ENCODE measurements at places on chromosomes 12 and 14.

GRCh38 chr12:80858356-80858755 lies 79.4 kb downstream of the LIN7A start:
- no peak for DNase-seq

GRCh38 chr12:108254517-108255251 lies 84.4 kb downstream of the CMKLR1 start:
- DNase-seq = no peak

DNA sequence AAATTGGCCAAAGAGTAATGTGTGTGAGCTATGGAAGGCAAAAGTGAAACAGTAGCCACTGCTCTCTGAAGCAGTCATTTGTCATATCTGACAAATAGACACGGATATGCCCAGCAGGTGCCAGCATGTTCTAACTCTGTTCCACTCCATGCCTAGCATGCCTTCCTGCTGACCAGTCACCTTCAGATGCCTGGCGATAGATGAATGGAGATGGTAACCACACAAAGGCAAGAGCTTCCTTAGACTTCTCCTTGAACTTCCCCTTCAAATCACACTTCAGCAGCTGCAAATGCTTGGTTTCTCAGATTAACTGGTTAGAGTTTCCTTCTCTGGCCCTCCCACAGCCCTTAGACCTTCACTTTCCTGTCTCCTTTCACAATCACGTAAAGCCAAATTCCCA lies 429.9 kb downstream of the DAD1 start:
- no peak for DNase-seq

GRCh38 chr14:85413836-85414526 lies 116.0 kb upstream of the FLRT2 start:
- DNase-seq = no peak

GRCh38 chr12:79162948-79163347 lies 298.4 kb downstream of the SYT1 start:
- no peak for DNase-seq

GRCh38 chr12:72471806-72472205 lies 199.6 kb downstream of the TRHDE start:
- DNase-seq = no peak

DNA sequence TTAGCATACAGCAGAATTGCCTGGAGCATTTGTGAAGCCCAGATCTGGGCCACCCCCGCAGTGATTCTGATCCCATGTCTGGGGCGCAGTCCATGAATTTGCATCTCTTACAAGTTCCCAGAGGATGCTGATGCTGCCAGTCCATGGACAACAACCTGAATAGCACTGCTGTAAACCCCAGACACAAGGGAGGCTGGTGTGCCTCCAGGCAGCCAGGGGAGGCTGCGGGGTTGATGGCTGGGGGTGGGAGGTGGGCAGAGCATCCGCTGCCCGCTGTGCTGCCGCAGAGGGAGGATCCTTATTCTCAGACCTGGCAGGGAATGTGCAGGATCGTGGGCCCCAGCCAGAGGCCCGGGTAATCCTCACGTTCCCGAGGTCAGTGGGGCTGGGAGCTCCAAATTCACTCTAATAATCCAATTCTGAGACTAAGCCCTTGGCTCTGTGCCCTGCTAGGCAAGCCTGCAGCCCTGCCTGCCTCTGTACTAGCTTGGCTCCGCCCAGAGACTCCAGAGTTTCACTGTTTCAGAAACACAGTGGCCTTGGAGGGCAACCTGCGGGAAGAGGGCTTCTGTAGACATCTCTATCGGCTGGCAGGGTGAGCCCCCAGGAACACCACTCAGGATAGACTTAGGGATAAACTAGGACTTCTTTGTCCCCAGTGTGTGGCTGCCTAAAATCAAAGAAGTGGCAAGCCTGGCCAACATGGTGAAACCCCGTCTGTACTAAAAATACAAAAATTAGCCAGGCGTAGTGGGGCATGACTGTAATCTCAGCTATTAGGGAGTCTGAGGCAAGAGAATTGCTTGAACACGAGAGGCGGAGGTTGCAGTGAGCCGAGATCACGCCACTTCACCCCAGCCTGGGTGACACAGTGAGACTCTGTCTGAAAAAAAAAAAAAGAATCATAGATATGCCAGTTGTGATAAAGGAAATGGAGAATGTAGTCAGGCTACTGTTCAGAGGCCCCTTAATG lies 17.8 kb upstream of the MLEC start:
- no peak for DNase-seq

DNA sequence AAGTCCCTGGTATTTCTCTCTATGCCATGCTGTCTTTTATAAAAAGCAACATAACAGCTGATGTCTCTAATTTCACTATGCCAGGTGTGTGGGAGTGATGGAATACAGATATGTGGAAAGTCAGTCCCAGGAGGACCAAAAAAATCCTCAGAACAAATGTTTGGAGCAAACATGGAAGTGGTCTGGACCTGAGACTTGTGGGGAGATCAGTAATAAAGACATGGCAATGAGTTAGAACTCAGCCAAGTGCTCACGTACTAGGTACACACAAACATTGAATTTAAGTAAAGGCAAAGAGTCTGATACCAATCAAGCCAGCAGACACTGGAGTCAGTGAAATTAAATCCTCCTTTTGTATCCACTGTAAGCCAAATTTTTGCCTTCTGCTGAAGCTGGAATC lies 223.6 kb downstream of the ALG10B start:
- no peak for DNase-seq

DNA sequence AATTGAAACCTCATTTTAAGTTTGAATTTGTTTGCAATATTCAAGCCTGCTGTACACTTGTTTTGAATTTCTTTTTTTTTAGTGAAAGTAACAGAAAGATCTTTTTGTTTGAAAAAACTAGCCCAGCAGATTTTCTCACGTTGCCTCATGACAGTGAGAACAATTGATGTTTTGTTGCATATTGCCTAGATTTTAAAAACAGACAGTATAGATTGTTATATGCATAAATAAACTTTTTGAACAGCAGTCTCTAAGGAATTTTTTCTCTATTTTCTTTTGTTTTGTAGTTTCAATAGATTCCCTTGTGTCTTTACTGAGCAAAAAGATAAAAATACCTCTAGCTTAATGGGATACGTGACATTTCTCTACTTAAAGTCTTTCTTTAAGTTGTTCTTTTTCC lies 15.4 kb downstream of the OR6C6 start:
- DNase-seq = no peak

DNA sequence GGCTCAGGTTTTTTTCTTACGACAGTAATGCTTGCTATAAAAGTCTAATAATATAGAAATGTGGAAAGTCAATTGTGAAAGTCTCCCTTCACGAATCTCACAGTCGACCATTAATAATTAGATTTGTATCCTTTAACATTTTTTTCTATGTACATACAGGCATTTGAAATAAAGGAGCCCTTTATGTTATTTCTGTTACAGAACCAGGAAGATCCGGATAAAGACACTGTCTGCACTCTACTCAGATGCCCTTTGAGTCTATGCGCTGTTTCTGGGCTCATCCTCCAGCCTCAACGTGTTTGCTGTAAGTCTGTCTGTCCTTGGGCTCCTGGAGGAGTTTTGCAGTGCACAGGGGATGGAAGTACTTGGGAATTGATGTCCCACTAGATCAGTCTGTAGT lies 212.2 kb upstream of the ATP2B1 start:
- no peak for DNase-seq

GRCh38 chr12:131281016-131281415 lies 327.3 kb downstream of the ADGRD1 start:
- no peak for DNase-seq

- DNase-seq = no peak
Observed at GRCh38 chr12:56160193-56160763, 2.1 kb downstream of the MYL6 start.

DNA sequence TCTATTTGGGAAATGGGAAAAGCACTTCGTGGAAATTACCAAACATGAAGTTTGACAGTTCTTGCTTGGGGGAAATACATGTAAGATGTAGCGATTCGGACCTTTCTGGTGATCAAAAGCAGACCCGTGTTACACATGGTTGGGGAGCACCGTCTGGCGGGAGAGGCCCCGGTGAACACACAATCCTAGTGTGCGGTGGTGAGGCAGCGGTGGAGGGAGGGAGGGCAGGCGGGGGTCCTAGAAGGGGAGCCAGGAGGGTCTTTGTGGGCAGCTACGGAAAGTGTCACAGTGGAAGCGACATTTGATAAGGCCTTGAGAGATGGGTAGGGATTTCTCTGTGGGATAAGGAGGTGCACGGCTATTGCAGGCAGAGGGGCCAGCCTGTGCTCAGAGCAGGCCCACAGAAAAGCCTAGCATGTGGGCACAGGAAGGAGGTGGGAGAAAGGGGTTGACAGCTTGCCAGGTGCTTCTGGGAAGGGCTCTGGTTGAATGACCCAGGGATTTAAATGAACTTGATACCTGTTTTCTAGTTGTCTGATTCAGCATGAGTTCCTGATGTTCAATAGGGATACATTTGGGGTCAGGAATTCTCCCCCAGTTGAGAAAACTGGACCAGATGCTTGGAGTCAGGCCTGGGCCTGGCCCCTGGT lies 7.2 kb downstream of the MVK start:
- no peak for DNase-seq

DNA sequence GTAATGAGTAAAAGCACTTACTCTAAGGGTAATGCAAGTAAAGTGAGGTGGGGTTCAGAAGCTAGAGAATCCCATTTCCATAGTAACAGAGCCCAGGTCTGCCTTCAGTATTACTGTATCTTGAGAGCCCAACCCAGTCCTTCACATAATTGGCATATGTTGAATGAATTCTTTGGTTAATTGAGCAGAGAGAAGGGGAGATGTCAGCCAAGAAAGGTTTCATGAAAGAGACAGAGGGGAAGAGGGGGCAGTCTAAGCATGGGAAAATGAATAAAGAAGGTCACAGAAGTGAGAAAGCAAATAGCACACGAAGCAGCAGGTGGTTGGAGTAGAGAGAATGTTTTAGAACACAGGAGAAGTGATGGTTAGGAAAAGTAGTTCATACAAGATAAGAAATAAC lies 371.1 kb downstream of the SEC23A start:
- DNase-seq = no peak

Measured in C1 segment of cervical spinal cord (tissue), 14 donors.